Naive thymus-derived CD8-positive, alpha-beta T cell (primary cell): ENCODE measurements at places on chromosomes 13 and 19.

- no peak for DNase-seq
Measured at GRCh38 chr19:44974857-44975256, 19.7 kb downstream of the CLPTM1 start.

DNA sequence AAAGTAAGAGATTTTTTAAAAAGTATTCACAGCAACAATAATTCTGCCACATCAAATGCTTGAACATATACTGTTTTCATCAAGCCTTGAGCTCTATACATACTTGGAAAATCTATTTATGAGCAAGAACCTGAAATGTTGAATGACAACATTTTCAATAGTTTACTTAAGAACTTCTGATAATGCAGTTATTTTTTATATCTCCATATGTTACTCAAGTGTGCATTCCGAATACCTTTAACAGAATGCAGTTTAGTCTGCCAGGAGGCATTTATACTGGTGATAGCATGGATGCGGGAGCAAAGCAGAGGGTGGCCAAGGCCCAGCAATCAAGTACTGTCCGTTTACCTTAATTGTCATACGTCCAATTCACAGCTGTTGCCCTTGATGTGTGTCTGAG is 589.5 kb downstream of the KCTD12 start:
- DNase-seq = no peak

DNA sequence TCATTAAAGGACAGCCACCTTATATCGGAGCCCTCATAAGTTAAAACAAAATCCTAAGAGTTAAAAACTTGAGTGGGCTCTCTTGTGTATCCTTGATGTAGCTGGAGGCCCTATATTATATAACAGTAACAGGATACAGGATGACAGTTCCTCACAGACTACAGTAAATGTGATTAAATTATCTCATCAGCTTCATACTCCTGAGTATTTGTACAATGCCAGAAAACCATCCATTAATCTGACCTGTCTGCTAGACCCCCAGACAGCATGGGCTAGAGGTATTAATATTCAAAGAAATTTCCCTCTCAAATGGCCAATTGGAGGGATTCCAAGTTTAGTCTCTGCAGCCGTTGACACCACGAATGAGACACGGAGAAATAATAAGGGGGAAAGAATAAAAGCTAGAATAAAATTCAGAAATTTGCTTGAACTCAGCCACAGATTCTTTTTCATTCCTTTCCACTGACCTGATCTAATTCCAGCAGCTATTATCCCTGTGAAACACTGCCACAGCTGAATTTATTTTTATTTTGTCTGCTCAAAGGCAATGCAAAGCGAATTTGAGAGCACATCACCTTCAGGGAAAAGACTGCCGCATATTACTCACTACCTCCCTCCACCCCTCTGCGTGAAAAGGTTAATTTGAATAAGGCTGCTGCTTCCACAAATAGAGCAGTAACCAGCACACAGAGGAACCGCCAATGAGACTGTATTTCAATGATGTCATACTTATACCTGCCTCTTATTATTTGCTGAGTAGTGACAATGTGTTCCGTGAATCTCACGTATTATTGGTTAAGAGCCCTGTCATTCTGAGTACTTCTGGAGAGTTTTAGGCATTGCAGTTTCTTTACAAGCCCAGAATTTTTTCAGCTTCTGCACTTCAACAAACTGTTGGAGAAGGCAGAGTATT is 155.9 kb upstream of the KLF12 start:
- DNase-seq = peak; percentile 80

DNA sequence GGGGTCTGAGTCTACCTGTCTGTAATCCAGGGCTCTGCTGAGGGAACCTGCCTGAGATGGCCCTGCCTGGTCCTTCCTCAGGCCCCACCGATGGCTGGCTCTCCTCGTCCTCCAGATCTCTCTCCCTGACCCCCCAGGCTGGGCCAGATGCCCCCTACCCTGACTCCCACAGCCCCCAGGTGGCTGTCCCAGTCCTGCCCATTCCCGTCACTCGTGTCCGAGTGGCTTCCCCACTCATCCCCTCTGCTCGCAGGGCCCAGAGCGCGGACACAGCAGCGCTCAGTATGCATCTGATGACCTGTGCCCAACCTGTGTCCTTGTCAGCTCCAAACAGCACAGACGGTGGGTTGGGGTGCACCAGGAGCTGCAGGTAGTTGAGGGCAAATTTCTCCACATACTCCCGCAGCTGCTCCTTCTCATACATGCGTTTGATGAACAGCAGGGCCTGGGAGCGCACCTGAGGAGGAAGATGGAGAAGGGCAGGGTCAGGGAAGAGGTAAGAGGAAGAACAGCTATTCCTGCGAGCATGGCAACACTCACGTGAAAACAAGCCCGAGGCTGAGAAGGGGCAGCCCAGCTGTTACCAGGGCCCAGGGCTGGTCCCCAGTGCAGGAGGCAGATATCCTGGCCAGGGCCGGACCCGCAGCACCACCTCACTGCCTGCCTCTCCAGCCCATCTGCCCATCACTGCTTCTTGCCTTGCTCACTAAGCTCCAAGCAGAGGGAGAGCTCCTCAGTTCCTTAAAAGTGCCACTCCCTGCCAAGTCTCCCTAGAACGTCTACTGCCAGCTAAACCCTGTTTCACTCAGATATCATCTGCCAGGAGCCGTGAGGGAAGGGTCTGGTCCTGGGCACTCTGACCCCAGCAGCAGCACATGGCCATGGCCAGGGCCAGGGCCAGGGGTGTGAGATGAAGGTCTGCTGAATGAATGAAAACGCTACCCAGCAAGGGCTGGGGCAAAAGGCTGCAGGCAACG is 11.1 kb upstream of the RSPH6A start:
- DNase-seq = no peak

DNA sequence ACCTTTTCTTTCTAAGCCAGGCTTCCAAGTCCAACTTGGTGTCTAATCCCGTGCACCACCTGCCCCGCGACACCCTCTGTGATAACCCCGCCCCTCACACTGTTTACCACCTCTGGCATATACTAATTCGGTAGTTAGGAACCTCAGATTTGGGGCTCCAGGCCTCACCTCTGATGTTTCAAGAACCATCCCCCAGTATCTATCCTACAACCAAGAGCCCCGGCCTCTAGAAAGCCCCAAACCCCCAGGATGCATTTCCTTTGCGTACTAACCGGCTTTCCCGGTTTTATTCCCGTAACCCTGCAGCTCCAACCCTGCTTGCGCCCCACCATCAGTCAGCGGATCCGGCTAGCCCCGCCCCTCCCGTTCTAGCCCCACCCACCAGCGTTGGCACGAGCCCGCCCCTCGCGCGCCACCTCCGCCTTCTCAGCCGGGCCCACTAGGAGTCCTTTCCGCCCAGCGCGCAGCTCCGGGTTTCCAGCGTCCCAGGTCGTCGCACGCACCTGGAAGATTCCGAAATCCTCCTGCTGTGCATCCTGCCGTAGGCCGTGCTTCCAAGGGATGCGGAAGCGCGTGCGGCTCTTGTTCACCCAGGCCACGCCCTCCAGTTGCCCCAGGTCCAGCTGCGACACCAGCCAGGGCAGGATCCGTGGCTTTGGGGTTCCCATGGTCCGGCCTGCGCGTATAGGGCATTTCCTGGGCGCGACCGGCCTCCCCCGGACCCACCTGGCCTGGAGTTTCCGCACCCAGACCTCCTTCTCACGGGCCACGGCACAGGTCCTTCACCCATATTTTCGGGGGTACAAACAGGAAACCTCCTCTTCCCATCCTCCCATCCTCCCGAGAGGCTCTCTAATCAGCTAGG is 1.3 kb downstream of the IRF3 start:
- peak; percentile 90 for DNase-seq

GRCh38 chr13:33940256-33940655 is 122.3 kb downstream of the RFC3 start:
- DNase-seq = no peak

- no peak for DNase-seq
Measured at GRCh38 chr13:49288458-49288857, 40.7 kb downstream of the CDADC1 start.

DNA sequence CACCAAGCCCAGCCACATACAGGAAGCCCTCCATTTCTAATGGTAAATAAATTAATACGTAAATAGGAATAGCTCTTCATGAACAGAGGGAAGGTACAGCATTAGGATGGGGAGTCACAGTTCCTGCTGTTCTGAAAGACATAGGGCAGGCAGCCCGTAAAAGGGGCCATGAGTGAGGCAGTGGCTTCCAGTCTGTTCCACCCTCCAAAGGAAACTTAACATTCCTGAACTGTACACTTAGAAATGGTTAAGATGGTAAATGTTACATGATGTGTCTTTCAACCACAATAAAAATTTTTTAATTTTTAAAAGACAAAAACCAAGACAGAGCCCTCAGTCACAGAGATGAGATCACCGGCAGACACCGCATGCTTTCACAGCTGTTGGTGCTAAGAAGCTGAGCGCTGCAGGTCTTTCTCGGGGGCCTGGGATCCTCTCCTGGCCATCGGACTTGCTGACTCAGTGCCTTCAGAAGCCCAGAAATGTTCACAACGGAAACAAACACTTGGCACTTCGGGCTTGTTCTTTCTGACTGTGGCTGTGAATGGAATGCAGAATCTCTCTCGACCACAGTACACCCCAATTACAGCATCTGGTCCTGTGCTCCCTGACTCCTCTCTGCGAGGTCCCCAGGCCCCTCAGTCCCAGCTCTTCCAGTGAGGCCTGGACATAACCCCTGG is 36.4 kb downstream of the EPS15L1 start:
- no peak for DNase-seq

DNA sequence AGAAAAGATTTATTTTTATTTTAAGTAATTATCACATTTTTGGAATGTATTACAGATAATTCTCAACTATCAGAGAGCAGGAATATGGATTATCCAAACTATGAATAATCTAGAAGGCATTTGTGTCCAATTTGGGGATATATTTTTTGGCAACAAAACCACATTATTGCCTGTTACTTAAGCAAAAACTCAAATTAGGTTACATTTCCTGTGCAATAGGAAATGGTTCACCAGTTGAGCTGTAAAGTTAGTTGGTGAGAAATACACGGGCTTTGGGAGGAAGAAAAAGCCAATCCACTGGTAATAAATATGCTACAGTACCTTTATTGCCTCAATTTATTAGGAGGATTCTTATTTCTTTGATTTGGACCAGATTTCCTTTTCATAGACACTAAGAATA is 1075.2 kb downstream of the PCDH9 start:
- DNase-seq = no peak

GRCh38 chr13:51624695-51625345 is 40.6 kb downstream of the WDFY2 start:
- DNase-seq = no peak

GRCh38 chr13:76552041-76552772 is 334.0 kb downstream of the KCTD12 start:
- no peak for DNase-seq

GRCh38 chr13:28582225-28582891 is 76.6 kb upstream of the POMP start:
- no peak for DNase-seq

DNA sequence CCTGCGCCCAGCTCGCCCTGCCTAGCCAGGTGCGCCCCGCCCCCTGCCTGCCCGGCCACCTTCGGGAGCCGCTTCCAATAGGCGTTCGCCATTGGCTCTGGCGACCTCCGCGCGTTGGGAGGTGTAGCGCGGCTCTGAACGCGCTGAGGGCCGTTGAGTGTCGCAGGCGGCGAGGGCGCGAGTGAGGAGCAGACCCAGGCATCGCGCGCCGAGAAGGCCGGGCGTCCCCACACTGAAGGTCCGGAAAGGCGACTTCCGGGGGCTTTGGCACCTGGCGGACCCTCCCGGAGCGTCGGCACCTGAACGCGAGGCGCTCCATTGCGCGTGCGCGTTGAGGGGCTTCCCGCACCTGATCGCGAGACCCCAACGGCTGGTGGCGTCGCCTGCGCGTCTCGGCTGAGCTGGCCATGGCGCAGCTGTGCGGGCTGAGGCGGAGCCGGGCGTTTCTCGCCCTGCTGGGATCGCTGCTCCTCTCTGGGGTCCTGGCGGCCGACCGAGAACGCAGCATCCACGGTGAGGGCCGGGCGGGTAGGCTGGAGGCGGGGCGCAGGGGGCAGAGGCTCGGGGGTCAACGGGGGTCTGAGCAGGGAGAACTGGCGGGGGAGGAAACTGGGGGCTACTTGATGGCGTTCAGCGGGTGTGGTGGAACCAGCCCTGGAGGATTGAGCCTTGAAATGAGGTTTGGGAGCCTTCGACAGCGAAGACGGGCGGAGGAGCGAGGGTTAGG is at the start of gene SPINT2:
TSS of gene SPINT2 (plus strand) at position 88 of the 727 bp plus-strand sequence. CDS start at position 408, 320 bp downstream.
- DNase-seq = peak; percentile 55

DNA sequence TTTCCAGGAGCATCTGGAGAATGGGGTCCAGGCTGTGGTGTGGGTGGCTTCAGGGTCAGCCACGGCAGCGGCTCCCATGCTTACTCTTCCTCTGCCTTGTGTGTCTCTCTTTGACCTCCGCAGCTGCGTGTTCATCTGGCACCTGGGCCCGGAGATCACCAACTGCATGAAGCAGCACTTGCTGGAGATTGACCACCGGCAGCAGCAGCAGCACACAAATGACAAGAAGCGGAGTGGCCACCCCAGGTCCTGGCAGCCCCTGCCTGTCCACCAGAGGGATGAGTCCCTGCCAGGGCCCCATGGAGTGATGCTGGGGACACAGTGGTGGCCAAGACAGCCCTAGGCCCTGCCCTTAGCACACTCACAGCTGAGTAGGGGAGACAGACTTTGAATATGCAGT is 18.4 kb upstream of the OVOL3 start:
- no peak for DNase-seq

DNA sequence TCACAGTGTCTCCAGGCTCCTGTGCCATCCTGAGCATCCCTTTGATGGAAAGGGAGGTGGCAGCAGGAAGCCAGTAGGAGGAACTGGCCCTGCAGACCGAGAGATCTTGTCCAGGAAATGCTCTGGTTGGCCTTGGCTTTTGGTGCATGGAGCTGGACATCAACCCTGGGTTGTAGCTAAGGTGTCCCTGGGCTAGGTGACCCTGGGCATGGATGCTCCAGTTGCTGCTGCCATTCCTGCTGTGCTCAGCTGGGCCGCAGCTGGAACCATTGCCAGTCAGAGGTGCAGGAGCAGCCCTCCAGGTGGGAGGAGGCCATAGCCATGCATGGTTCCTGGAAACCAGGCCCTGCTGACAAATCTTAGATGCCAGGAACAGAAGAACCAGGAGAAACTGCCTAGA is 67.5 kb downstream of the ZNF98 start:
- no peak for DNase-seq

DNA sequence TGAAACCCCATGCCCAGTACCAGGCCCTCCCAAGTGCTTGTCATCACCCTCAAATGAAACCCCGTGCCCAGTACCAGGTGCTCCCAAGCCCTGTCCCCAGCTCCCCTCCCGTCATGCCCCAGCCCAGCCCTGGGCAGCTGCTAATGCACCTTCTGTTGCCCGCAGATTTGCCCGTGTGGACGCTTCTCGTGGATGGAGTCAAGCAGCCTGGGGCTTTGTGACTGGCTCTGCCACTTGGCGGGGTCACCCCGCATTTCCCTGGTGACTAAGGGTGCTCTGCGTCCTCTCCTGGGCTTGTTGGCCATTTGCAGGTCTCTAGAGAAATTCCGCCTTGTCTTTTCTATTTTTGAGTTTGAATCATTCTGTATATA is 82.7 kb downstream of the ATP11A start:
- DNase-seq = no peak

DNA sequence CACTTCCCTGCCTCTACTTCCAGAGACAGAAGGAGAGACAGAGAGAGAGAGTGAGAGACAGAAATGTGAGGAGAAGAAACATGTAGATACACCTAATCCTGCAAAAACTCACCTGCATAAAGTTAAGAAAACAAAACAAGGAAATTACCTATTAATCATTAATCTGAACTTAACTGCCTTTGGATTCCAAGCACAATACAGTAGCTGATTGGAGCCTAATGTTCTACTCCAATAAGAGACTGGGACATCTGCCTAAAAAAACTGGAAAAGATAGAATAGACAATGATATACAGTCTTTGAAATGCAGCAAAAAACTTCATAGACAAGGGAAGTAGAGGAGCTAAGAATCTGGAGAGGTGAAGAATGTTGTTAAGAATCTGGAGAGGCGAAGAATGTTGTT is 910.2 kb upstream of the SLC10A2 start:
- no peak for DNase-seq
